ENCODE measurements at places on chromosomes 4 and X.

- DNase-seq: no peak
Observed at GRCh38 chrX:88135735-88136134, 611.3 kb upstream of the CPXCR1 start.

DNA sequence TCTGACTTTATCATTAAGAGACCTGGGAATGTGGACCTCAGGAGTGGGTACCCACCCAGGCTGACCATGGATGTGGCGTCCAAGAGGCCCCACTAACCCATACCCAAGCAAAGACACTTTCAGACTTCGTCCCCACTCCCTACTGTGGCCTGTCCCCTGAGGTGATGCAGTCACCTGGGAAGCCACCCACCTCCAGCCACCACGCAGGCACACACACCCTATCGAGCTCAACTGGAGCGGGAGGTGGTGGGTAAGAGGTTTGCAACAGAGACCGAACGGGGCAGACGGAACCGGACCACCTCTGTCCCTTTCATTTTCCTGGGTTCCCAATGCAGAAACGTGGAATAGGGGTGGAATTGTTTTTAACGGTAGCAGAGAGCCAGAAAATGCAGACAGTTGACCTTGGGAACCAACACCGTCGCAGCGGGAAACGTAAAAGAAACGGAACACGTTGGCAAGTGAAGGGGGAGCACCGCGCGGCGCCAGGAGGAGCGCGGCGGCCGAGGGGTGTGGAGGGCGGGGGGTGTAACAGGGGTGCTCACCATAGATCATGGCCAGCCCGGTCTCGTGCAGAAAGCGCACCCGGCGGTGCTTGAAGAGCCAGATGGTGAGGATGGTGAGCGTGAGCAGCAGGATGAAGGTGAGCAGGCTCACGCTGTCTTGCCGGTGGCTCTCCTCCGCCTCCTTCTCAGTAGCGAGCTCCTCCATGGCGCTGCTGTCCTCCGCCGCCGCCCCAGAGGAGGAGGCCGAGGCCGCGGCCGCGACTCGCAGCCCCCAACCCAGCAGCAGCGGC, 559 bp downstream of the SLC9A7 start:
- DNase-seq: no peak

DNA sequence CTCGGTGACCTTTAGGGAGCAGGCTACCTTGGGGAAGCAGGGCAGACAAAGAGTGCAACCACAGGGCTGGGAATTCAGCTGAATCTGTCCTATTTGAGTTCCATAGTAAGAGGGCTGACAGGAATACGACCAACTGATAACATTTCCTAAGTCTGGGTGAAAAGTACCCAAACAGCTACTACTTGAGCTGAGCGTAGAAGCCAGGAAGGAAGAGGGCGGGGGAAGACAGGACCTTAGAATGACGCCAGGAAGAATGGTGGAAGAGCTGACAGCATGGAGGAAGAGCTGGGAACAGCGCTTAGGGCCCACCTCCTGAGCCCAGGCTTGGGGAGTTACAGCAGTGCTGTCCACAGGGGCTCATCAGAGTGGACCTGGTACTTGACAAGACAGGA, 14.4 kb downstream of the MECP2 start:
- no peak for DNase-seq

DNA sequence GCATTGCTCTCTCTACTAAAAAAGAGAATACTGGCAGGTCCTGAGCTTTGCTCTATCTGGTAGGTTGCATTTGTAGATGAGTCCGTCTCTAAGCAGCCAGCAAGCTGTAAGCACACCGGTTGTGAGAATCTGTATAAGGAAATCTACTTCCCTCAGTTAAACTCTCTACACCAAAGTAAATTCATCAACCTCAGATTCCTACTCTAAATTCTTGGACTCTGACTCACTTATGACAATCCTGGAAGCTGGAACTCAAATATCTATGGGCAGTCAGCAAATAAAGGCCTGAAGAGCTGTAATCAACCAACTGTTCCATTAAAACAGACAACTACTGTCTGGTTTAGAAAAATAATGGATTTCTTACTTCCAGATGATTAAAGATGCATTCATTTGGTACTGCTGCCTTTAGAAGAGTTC, 37.9 kb downstream of the FAT1 start:
- peak; percentile 87 for DNase-seq

- no peak for DNase-seq
Observed at GRCh38 chrX:31429915-31430314, 358.1 kb upstream of the FTHL17 start.
